Lower lobe of right lung (tissue), 2 donors: ENCODE measurements at places on chromosomes 6 and 20. TPM values are rescaled to one million over a fixed set of nuclear protein-coding genes. Genes with fewer than 3 reads are reported as not detected.

DNA sequence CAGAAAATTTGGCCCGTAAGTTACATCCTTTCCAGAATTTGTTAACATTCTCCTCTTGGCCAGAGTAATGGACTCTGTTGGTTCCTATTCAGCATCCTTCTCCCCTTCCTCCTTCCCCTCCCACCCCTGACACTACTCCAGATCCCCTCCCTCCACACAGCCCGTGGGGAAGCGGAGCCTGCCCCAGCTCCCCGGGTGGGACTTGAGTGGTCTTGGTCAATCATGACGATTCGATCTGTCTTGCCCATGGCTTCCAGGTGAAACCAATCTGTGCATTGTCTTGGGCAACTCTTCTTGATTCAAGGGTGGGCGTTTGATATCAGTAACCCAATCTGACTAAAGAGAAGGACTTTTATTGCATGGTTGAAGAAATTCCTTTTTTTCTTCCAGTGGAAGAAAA is 143.9 kb downstream of the ANKRD60 start:
- no peak for DNase-seq
- no peak overlapping the region for H3K27ac ChIP-seq

DNA sequence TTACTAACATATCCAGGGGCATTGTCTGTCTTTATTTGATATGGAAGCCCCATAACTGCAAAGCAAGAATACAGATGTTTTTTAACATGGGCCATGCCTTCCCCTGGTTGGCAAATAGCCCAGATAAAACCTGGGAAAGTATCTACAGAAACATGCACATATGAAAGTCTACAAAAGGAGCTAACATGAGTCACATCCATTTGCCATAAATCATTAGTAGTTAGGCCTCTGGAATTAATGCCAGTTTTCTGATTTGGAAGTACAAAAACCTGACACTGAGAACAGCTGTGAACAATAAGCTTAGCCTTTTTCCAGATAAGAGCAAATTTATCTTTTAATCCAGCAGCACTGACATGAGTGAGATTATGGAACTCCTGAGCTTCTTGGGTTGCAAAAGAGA is 418.0 kb upstream of the IMPG1 start:
- no peak overlapping the region for H3K27ac ChIP-seq
- no peaks in the 10 kb centered on the region for H3K36me3 ChIP-seq
- no peaks in the 10 kb centered on the region for H3K27me3 ChIP-seq
- DNase-seq = no peak

DNA sequence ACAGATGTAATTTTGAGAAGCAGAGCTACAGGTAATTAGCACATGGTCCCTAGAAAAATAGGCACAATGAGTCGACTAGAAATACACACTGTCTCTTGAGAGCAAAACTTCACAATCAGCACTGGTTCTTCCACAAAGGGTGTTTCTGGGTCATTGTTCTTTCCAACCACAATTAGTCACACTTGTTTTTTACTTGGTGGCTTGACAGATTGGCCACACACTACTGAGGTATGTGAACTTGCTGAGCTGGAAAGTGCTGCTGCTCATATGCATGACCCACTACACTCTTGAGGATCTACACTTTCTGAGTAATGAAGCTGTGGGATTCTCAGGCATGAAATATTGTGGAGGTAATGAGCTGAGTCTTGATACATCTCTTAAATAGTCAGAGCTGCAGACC is 347.7 kb downstream of the BCKDHB start:
- no peak for DNase-seq
- H3K4me1 ChIP-seq = peaks cover 12% of the 10 kb centered on the region
- no peak overlapping the region for H3K4me3 ChIP-seq
- no peaks in the 10 kb centered on the region for H3K27me3 ChIP-seq
- H3K36me3 ChIP-seq = no peaks in the 10 kb centered on the region

The MLIP gene
- total RNA-seq = not detected

The C6orf58 gene
- not detected for total RNA-seq

DNA sequence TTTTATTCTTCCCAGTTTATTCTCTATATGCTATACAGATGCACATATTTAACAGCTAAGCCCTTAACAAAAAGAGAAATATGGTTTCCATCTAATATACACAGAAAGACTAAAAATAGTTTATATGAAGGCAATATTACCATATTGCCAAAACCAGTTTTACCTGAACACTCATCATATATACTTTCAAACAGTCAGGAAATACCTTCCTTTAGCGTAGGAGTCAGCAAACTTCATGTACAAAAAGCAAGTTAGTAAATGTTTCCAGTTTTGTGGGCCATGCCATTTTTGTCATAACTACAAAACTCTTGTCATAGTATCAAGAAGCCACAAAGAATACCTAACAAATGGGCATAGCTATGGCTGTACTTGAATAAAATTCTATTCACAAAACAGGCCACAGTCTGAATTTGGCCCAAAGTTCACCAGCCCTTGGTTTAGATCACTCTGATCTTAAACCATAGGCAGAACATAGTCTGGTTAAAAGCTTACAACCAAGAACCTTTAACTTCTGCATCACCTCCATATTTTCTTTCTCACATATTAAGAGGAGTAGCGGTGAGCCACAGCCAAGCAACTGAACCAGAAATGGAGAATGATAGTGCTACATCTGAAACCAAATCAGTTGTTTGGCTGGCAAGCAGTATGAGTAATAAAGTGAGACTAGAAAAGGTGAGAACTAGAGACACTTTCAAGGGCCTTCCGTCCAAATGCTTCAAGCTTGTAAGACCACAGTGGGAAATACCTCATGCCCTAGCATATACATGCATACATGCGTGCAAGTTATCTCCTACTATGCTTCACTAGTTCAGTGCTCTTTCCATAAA is 116.6 kb downstream of the PTPRK start:
- H3K4me3 ChIP-seq = no peak overlapping the region
- H3K4me1 ChIP-seq = no peaks in the 10 kb centered on the region
- H3K27me3 ChIP-seq = no peaks in the 10 kb centered on the region
- H3K27ac ChIP-seq = no peak overlapping the region
- H3K36me3 ChIP-seq = no peaks in the 10 kb centered on the region

The DCDC2 gene
- total RNA-seq = 5.6 TPM

DNA sequence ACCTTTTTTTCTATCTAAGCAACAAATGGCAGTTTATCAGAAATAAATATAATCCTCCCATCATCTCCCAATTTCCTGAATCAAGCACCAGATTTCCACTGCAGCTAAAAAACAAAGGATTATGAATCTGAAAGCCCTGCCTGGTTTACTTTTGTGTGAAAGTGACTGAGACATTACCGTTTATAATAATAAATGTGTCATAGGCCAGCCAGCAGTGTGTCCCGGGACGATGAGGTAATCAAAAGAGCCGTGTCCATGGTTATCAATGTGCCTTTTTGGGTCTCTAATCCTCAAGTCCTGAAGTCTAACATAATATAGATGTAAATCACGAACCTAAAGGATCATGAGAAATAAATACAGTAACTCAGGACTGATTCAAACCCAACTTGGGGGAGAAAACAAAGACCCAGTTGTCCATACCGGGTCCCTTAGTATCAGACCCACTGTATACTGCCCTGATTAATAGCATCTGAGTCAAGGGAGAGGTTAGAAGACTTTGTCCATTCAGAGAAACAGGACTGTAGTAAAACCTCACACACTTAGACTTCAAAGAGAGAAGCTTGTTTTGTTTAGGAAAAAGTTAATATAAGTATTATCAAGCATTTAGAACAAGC is 149.1 kb downstream of the SASH1 start:
- H3K4me3 ChIP-seq = no peak overlapping the region
- no peak overlapping the region for H3K27ac ChIP-seq
- H3K4me1 ChIP-seq = no peaks in the 10 kb centered on the region
- H3K36me3 ChIP-seq = peaks cover 29% of the 10 kb centered on the region
- H3K27me3 ChIP-seq = no peaks in the 10 kb centered on the region

DNA sequence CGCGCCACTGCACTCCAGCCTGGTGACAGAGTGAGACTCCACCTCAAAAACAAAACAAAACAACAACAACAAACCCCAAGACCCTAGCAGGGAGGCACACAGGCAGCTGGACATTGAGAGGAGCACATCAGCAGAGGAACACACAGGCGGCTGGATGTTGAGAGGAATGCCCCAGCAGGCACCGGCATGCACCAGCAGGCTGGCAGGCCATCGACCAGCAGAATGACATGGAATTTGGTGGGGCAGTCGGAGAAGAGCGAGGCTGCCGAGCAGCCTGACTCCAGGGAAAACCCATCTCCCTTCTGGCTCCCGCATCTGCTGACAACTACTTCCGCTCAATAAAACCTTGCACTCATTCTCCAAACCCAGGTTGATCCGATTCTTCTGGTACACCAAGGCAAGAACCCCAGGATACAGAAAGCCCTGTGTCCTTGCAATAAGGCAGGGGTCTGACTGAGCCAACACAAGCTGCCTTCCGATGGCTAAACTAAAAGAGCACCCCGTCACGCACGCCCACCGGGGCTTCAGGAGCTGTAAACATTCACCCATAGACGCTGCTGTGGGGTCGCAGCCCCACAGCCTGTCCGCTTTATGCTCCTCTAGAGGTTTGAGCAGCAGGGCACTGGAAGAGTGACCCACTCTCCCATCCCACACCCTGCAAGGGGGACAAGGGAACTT is 60.2 kb downstream of the SLC22A23 start:
- no peak for DNase-seq
- H3K27me3 ChIP-seq = no peaks in the 10 kb centered on the region
- H3K4me3 ChIP-seq = no peak overlapping the region
- H3K27ac ChIP-seq = no peak overlapping the region

The AFDN gene
- total RNA-seq = 167 TPM

DNA sequence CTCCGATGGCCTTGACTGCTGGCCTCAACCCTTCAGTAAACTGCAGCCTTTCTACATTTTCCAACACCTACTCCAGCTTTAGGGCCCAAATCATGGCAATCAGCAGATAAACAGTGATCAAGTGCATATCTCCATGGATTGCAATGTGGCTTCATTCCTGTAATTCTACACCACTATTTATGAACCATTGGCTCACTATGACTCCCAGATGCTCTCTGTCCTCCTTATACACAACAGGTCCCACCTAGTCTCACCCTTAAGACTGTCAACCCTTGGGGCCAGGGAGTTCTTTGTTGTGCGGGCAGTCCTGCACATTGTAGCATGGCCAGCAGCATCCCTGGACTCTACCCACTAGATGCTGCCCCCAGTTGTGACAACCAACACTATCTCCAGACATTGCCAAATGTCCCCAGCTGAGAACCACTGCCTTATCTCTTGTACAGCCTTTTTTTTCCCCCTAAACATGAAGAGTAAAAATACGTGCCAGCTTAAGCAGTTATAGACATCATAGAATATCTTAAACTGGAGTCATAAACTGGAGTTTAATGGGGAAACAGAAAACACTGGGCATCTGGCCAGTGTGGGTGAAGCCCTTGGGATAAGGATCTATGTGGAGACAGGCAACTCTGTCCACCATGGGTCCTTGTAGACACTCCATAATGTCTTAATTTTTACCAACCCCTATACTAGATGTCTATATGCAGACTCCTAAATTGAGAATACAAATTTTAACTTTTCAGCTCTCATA is 21.1 kb downstream of the MRPL14 start:
- H3K4me3 ChIP-seq = no peak overlapping the region
- DNase-seq = no peak
- H3K36me3 ChIP-seq = peaks cover 49% of the 10 kb centered on the region
- H3K27me3 ChIP-seq = no peaks in the 10 kb centered on the region
- no peak overlapping the region for H3K27ac ChIP-seq

DNA sequence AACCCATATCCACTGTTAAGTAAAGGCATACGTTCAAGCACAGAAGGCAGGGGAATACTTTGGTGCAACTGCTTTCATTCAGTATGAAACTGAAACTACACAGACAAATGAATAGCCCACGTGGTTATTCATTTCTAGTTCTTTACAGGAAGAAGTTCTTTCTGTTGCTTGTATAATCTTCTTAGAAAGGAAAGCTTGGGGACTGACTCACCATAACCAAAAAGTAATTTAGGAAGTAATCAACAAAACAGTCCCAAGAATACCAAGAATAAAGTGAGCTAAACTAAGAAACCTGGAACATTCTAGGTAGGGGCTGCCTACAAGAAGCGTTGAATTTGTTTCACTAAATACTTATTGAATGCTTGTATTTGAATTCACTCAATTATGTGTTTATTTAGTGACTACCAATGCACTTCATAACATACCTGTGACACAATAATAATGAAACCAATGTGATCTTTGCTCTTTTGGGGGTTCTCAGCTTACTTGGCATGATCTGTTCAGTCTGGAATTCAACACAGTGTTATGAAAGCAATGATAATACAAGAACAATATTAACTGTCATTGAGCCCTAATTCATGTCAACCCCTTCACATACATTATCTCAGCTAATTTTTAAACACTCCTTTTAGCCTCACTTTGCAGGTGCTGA is 25.1 kb upstream of the KIAA0408 start:
- no peaks in the 10 kb centered on the region for H3K27me3 ChIP-seq
- peak overlapping the region; percentile 15 for H3K27ac ChIP-seq
- H3K4me1 ChIP-seq = peaks cover 15% of the 10 kb centered on the region
- H3K36me3 ChIP-seq = no peaks in the 10 kb centered on the region

The SYNE1 gene
- total RNA-seq = 166 TPM

DNA sequence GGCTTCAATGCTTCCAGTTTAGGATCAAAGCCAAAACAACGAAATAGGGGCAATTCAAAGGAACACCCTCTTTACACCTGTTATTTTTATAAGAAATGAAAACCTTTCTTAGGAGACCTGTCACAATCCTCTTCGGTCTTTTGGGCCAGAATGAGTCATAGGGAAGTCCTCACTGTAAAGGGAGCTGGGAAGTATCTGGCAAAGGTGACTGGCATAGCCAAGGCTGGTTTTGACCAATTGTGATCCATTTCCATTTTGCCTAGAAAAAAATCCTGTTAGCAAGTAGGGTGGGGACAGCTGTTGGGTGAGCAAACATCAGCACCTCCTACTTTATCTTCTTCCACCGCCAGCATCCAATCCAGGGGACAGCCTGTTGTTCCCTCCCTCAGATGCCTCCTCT is 343.2 kb upstream of the SULF2 start:
- no peak for DNase-seq
- no peak overlapping the region for H3K4me3 ChIP-seq
- H3K4me1 ChIP-seq = no peaks in the 10 kb centered on the region

The GRM1 gene
- 0.09 TPM for total RNA-seq

The IRF4 gene
- total RNA-seq = 6.0 TPM

GRCh38 chr20:58467572-58468527 is 47.3 kb downstream of the APCDD1L start:
- H3K4me1 ChIP-seq = no peaks in the 10 kb centered on the region
- DNase-seq = no peak

- H3K4me3 ChIP-seq = no peak overlapping the region
- H3K36me3 ChIP-seq = no peaks in the 10 kb centered on the region
- DNase-seq = no peak
- H3K27ac ChIP-seq = no peak overlapping the region
These were observed 47.4 kb downstream of the BMP6 start for GRCh38 chr6:7773322-7773721.

DNA sequence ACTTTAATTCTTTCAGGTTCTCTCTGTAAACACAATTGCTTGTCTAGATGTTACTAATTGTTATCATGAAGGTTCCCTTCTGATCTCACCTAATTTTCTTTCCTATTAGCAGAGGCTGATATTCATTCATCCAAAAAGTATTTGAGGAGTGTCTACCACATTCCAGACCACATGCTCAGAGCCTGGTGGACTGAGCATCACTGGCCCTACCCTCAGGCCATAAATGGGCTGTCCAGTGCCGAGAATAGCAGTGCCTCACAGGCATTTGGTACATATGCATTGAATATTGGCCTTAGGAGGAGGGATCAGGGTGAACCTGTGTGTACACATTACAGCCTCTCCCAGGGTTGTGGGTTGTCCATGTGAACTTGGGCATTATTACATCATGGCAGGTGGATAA is 40.4 kb upstream of the PRELID3B start:
- H3K27me3 ChIP-seq = no peaks in the 10 kb centered on the region
- H3K4me1 ChIP-seq = no peaks in the 10 kb centered on the region
- no peaks in the 10 kb centered on the region for H3K36me3 ChIP-seq
- no peak overlapping the region for H3K27ac ChIP-seq
